ENCODE measurements at places on chromosomes 4 and X.

DNA sequence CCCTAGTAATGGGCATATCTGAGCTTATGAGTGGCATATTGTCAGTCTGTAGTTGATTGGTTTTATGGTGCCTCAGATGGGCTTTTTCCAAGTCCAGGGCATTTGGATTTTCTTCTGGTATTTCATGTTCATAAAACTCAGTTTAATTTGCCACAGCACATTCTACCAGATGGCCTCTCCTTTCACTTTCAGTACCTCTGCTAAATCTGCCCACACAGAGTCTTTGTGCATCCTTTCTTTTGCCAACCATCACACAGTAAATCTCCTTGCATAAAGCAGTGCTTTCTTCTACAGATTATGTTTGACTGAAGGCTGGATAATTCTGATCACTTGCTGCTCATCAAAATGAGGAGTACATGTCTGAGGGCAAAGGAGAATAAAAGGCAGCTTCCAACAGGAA lies 98.2 kb downstream of the HS6ST2 start:
- DNase-seq = no peak

GRCh38 chrX:125103693-125104092 lies 216.0 kb upstream of the TEX13C start:
- DNase-seq = no peak

DNA sequence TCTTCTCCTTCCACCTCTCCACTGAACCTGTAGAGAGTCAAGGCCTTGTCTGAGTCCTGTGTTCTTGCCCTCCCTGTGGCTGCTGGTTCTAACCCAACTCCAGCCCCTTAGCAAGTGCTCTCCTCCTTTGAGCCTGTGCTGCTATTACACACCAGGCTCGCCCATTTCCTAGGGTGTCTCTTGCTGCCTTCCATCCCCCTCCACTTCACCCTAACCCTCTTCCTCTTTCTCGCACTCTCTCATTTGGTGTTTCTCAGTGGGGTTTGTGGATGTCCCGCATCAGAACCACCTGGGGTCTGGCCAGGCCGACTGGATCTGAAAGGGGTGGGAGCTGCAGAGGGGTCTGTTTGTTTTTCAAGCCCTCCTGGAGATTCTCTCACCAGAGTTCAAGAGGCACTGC lies 156.7 kb downstream of the SPRY1 start:
- DNase-seq = no peak

DNA sequence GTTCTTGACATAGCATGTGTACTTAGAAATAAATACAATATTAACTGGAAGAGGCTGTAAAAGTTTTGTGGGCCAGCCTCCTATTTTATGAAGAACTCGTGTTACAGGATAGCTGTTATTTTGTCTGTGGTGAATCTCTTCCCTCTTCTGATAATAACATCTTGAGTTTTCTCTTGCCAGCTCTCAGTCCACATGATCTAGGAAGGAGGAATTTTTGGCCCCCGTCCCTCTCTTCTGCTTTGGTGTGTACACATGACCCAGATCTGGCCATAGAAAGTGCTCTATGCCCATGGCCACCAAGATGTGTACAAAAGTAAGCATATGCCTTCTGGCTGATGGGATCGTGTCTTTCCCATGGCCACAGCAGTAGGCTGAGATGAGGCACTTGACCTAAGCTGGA lies 108.0 kb upstream of the LEF1 start:
- DNase-seq = no peak

DNA sequence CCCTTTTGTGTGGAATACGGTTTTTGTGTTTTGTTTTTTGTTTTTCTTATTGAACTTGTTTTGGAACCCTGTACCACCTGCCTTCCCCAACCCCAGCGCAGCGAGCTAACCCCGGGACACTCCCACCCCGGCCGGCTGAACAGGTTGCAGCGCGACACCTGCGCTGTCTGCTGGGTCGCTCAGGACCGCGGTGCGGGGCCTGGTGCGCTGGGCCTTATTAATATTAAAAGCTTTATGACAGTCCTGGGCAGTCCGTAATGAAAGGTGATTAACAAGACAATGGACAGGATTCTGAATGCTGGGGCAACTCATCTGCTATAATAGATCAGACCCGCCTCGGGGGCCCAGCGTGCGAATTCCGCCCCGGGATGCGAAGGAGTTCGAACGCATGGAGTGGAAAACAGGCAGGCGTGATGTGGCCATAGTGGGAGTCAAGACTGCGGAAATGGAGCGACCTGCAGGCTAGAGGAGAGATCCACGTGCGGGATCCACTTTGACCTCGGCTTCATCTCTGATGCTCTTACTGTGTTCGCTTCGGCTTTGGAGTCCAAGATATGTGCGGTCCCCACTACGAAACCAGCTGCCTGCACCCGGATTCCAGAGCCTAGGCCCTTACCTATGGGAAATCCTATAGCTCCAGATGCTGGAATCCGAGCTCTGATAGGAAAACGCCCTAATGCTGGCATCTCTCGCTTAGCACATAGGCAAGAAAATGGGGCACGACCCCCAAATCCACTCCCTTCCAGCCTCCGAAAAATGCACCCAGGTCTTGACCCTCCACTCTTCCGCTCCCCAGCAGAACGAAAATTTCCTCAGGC lies 69.0 kb upstream of the TMEM33 start:
- no peak for DNase-seq

DNA sequence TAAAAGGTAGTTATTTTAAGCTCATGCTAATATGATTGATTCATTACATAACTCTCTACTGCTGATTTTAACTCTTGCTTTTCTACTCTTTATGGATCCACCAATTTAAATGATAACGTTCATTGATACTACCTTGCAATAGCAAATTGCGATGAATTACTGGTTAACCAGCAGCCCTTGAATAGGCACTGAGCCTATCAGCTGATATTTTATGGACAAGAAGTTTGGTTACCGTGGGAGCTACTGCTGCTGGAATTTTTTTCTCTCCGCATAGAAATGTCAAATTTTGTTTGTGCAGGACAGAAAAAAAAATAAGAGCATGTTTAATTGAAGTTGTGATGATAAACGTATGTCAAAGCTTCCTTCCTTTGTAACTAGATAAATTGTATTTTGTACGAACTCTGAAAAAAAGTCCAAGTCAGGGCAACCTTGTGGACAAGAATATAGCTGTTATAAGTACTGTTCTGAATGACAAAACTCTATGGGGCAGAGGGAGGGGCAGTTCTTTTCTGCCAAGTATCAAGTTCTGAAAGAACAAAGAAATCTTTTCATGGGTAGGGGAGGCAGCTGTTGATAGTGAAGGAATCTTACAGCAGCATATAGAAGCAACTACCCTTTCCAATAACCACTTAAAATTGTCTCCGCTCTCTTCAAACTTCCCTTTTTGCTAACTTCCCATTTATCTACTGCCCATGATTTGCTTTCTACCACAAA lies 434.9 kb upstream of the PABPC4L start:
- no peak for DNase-seq

DNA sequence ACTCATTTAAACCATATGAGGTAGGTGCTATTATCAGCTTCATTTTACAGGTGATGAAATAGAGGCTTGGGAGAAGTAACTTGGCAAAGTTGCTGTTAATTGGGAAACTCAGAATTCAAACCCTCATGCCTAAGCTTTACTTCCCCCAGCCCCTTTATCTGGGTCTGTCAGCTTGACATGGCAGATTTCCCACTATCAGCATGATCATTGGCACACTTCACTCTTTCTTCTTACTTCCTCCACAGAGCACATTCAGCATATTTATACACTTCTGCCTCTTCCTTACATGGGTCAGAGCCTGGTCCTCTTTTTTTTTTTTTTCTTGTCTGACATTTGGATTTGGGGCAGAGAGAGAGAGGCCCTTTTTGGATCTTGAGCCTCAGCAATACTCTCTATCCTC lies 56.5 kb upstream of the ARX start:
- no peak for DNase-seq

GRCh38 chrX:11296051-11296450 lies 2.8 kb downstream of the AMELX start:
- no peak for DNase-seq

DNA sequence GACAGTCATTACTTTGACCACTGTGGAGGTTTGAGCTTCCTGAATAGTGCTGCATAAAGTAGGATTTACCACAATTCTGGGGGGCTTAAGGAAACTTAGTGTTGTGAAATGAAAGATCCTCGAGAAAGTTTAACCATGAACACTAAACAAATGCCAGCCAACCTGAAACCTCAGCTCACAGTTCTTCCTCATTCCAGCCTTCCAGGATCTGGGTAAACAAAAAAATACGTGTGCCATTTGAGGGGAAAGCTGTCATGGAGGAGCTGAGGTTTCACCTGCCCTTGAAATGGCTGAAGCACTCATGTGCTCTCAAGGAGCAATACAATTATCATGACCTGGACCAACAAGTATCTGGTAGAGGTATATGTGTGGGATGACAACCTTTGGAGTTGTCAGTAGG lies 142.7 kb downstream of the NPNT start:
- DNase-seq = no peak

DNA sequence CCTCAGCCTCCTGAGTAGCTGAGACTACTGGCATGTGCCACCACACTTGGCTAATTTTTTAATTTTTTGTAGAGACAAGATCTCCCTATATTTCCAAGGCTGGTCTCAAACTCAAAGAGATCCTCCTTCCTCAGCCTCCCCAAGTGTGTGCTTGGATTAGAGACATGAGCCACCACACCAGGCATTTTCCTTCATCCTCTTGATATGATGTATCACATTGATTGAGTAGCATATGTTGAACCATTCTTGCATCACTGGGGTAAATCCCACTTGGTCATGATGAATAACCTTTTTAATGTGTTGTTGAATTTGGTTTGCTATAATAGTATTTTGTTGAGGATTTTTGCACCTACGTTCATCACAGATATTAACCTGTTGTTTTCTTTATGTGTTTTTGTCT lies 24.2 kb upstream of the PPM1K start:
- DNase-seq = no peak

- no peak for DNase-seq
These were observed 174.0 kb downstream of the NPFFR2 start for GRCh38 chr4:72205831-72206230.

DNA sequence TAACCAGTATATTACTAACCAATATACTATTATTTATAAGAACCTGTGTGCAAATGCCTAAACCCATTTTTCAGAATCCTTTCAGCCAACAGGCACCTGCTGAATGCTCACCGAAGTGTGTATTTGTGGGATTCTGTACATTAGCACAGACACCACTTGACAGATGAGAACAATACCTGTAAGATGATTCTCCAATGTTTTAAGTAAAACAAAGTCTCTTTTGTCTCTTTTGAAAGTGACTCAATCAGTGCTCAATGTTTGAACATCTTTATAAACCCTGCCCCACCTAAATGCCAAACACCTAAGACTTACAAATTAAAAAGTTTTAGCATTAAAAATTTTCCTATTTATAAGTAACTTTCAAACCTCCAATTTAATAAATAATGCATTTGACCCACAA lies 763 bp downstream of the ASB9 start:
- DNase-seq = no peak

DNA sequence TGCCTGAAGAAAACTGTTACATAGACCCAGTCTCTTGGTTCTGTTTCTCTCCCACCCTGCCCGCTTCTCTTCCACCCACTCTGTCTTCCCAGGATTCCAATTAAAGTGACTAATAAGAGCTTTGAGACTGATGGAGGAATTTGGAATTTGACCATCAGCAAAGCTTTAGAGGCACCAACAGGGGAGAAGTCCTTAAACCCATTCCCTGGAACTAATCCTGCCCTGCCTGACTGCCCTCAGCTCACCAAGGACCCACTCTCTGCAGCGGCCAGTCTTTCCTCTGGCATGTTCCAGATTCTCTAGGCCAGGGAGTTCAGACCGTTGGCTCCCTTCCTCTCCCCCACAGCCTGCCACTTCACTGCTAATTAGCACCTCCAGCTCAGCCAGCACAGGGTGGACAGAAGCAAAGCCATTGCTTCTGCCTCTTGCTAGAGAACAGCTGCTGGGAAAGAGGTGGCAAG lies 23.9 kb downstream of the SCD5 start:
- DNase-seq = no peak

- DNase-seq = no peak
These were observed 4.4 kb upstream of the PRDM8 start for GRCh38 chr4:80192937-80193336.

- no peak for DNase-seq
These were observed 109.3 kb upstream of the TECRL start for GRCh38 chr4:64518600-64518999.

DNA sequence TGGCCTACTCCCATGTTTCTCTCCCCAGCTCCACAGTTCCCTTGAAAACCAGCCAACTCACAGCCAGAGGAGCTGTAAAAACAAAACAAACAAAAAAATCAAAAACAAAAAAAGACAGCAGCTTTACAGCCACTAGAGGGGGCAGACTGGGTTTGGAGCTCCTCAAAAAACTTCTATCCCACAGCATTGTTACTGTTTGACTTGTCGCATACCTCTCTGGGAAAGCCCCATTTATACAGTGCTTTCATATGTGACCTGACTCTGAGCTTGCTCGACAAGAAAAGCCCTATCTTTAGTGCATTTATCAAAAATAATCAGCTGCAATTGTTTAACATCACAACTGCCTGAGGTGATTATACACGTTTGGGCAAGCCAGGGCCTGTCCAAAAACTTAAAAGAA lies 21.6 kb downstream of the TSPAN6 start:
- DNase-seq = no peak

DNA sequence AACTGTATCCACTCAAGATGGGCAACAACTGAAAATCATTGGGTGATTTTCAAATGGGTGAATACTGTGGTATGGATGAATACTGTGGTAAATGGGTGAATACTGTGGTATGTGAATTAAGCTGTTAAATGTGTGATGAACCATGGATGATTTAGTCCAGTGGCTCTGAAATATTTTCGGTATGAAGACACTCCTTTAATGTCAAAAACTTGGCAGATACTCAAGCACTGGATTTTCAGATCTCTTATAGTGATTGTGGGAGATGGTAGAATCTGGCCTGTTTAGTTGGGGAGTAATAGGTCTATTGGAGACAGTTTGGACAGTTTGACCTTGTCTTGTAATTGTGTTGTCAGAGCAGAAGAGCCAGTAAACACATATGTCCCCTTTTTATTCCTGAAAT lies 45.7 kb downstream of the SSX7 start:
- no peak for DNase-seq

- no peak for DNase-seq
These were observed 920.9 kb upstream of the PABPC4L start for GRCh38 chr4:135122457-135122856.

DNA sequence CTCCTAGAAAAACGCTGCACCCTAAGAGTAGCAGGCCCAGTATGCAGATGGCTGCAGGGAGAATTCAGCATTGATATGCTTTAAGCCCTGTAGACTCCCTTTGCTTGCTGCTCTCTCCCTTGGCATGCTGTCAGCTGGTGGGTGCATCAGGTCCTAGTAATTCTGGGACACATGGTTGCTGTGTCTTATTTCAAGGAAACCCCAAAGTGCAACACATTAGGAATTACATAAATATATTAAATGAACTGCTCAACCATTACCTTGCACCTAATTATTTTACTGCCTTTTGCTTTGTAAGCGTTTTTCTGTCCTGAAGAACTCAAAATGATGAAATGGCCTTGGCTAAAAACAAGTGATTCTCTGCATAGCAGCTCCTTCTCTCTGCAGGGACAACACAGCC lies 516.3 kb downstream of the ZIC3 start:
- no peak for DNase-seq

- no peak for DNase-seq
These were observed 136.2 kb downstream of the CPXCR1 start for GRCh38 chrX:88883200-88883599.
